Activated B cell treated with CpG ODN at 0.5 μM for 24 hours (primary cell): ENCODE measurements at places on chromosomes 7 and 10. TPM values are rescaled to one million over a fixed set of nuclear protein-coding genes. Genes with fewer than 3 reads are reported as not detected.

Gene CNNM1
- 0.02 TPM in 1 of 2 replicates, not detected in the other for total RNA-seq

Gene GOLGA7B
- total RNA-seq: 0.04 TPM in 1 of 2 replicates, not detected in the other

DNA sequence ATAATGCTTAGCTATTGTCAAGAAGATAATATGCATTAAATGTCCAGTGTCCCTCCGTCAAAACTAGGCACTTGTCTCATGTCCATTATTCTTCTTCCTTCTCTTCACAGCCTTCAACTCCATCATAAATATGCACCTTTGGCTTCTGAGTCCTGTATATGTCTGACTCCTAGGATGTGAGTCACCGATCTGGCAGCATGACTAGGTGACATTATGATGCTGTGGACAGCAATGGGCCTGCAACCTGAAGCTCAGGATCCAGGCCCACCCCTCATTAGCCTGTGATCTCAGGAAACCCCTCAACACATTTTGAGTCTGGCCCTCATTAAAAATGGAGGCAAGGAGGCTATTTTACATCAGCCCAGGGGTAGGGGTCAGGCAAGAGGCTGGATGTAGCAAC, 362.5 kb upstream of the ZMIZ1 start:
- DNase-seq: no peak

DNA sequence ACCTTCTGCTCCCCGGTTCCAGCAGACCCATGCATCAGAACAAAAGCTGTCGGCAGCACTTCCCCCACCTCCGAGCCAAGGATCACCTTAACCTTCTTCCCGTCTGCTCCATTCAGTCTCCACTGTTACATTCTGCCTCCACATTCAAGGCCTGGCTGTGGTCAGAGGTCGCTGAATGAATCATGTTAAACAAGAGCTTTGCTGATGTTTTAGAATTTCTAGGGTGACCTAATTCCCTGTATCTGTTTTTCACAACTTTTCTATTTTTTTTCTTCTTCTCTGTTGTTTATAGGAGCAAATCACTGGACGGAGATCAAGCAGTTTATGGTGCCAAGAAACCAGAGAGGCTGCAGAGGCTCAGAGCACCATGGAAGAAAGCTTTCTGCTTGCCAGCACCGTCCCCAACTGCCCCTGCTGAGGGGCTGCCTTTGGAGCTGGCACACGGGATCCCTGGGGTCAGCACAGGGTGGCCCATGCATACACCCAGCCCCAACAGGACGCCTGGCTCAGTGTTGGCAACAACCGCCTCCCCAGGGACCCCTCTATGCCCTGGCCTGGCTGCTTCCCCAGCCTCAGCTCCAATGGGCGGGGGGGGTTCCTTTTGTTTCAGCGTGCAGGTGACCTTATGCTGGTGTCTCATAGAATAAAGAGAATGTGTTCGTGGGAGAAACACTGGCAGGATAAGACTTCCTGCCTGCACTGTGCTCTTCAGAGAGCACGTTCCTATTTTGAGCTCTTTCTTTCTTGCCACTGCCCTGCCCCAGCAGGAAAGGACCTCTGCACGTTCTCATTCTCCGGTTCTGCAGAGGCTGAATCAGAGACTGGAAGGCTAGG, 182.7 kb upstream of the LYZL2 start:
- no peak for DNase-seq

DNA sequence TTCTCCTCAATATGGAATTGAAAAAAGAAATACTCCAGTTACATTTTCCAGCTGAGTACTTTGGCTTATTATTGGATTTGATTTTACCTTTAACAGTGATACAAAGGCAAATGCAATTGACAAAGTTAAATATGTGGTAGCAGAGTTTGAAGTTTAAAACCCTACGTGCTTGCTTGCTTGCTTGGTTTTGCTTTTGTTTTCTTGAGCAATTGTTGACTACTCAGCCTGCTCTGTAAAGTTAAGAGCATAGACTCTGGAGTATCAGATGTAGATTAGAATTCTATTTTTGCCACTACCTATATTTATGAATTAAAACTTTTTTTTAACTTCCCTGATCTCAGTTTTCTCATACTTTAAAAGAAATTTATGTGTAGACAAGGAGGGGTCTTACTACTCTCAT, 51.4 kb downstream of the PCDH15 start:
- no peak for DNase-seq

GRCh38 chr10:55024713-55025112, 223.7 kb upstream of the PCDH15 start:
- DNase-seq: no peak

Gene LFNG
- 87.4 and 95.8 TPM in 2 replicates for total RNA-seq

DNA sequence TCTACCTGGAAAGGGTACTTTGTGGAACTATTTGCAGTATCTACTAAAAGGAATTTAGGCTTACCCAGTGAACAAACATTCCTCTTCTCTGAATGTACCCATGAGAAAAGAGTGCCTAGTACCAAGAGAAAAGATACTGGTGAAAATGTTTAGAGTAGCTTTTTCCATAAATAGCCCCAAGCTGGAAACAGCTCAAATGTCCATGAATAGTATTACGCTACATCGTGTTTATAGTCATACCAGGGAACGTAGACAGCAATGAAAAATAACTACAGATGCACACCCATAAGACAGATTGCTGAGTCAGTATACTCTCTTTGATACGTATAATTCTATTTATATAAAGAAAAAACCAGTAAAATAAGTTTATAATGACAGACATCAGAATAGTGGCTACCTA, 285.9 kb downstream of the KLF6 start:
- no peak for DNase-seq

- DNase-seq: no peak
Observed at GRCh38 chr10:124157271-124157681, 63.9 kb upstream of the CHST15 start.

- no peak for DNase-seq
Observed at GRCh38 chr7:26675143-26675887, 189.1 kb downstream of the SKAP2 start.

DNA sequence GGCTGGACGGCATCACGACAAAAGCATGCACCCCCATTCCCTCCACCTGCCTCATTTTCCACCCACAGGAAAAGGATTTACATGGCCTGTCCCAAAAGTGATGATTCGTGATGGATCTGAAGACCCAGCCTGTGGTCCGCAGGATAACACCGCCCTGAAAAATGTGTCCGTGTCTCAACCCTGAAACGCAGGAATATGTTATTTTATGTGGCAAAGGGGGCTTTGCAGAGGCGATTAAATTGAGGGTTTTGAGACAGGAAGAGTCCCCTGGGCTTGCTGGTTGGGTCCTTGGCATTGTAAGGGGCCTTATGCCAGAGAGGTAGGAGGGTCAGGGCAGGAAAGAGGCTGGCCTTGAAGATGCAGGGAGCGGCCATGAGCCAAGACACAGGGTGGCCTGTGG, 80.2 kb upstream of the PPP2R2D start:
- no peak for DNase-seq

- no peak for DNase-seq
Observed at GRCh38 chr7:27172823-27173510, 1.2 kb downstream of the HOXA10 start.

DNA sequence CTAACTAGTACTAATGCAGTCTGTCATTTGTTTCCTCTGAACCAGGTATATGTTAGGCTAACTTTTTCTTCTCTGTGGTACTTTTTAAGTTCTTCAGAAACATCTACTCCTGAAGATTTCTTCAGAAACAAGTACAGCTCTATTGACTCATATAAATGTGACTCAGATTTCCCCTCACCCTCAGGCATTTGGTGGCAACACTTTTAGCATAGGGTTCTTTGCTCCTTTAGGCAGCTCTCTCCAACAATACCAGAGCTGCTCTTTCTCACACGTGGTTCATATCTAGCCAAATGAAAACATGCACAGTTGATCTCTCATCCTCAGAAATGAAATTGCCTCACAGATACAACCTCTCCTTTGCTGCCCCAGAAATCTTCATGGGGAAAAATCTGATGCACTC, 939.8 kb downstream of the SORCS1 start:
- no peak for DNase-seq

Gene ZNF804B
- total RNA-seq: not detected in 2 replicates

DNA sequence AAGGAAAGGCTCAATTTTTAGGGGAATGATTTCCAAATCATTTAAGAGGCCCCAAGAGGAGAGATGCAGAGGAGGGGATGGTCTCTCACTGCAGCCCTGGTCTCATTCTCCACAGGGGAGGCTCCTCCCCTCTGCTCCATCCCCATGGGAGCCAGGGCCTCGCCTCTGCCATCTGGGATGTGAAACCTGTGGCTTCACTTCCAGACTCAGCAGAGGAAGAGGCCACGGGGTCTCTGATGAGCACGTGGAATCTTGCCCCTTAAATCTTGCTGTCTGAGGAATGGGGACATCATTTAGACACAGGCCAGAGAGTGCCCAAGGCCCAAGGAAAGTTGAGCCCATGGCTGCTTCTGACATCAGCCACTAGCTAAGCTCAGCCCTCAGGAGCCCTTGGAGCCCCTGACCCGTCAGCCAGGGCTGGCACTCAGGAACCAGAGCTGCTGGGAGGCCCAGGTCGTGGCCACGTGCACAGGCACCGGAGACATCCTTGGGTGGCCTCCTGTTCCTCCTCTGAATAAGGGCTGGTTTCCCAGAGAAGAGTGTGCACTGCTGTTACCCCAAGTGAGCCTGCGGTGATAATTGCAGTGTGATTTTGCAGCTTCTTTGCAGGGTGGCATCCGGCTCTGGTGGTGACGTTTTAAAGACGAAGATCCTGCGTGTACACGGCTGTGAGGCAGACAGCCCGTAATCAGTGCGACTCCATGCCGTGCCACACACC, 50.5 kb downstream of the VIPR2 start:
- no peak for DNase-seq

Gene CTAGE4
- total RNA-seq: not detected in 2 replicates

GRCh38 chr7:141610671-141611070, 59.5 kb downstream of the AGK start:
- DNase-seq: no peak

Gene LRIT1
- total RNA-seq: not detected in 2 replicates

Gene WASL
- total RNA-seq: 5.5 and 6.9 TPM in 2 replicates

Gene FAM131B
- not detected in 2 replicates for total RNA-seq

DNA sequence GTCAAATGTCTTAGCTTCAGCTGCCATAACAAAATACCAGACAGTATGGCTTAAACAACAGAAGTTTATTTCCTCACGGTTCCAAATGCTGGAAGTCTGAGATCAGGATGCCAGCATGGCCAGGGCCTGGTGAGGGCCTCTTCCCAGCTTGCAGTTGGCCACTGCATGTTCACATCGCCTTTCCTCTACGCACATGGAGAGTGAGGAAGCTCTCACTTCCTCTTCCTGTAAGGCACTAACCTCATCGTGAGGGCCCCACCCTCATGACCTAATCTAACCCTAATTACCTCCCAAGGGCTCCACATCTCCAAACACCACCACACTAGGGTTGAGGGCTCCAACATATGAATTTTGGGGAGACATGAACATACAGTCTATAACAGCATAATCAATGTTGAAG, 14.4 kb downstream of the ZNF33B start:
- no peak for DNase-seq

DNA sequence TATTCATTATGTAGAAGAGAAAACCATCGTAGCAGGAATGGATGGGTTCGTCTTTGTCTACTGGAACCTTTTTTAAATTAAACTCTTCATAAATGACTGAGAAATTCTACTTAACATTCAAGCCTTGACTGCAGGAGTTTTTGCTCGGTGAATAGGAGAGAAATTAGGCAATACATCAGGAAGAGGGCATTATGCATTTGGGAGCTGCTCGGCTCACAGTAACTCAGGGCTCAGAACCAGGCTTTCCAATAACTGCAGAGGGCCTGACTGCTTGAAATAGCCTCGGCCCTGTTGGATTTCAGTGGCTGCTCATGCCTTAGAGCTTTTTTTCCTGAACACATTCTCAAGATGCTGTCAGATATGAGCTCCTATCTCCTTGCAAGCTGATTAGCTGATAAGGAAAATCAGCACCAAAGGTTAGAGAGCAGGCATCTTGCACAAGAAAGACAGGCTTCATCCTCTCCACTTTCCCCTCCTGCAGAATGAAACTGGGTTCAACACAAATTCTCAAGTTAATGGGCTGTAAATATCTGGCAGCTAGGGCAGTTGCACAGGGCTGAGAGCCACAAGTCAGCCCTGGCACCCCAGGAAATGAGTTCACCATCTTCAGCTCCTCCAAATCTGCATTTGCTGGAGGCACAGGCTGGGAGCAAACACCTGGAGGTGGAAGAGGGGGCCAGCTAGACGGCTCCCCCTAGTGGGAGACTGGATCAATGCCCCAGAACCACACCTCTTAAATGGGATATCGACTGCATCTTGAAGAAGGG, 24.3 kb downstream of the TECTB start:
- no peak for DNase-seq

- DNase-seq: no peak
Observed at GRCh38 chr10:56349611-56350010, 11.4 kb downstream of the ZWINT start.

DNA sequence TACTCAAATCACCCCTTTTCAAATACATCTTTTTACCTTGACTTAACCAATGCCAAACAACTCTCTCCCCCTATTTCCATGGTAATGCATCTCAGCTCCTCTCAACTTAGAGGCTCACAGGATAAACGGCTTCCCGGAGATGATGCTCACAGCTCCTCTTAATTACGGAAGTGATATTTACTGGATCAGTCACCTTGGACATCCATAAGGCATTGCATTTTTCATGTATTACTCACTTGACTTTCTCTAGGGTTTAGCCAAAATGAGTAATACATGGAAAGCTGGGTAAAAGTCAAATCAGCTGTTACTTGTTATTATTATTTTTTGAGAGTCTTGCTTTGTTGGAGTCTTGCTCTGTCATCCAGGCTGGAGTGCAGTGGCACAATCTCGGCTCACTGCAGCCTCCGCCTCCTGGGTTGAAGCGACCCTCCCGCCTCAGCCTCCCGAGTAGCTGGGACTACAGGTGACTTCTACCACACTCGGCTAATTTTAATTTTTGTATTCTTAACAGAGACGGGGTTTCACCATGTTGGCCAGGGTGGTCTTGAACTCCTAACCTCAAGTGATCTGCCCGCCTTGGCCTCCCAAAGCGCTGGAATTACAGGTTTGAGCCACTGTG, 73.3 kb upstream of the RHEB start:
- DNase-seq: no peak

Gene BAIAP2L1
- total RNA-seq: 8.1 and 10.4 TPM in 2 replicates

DNA sequence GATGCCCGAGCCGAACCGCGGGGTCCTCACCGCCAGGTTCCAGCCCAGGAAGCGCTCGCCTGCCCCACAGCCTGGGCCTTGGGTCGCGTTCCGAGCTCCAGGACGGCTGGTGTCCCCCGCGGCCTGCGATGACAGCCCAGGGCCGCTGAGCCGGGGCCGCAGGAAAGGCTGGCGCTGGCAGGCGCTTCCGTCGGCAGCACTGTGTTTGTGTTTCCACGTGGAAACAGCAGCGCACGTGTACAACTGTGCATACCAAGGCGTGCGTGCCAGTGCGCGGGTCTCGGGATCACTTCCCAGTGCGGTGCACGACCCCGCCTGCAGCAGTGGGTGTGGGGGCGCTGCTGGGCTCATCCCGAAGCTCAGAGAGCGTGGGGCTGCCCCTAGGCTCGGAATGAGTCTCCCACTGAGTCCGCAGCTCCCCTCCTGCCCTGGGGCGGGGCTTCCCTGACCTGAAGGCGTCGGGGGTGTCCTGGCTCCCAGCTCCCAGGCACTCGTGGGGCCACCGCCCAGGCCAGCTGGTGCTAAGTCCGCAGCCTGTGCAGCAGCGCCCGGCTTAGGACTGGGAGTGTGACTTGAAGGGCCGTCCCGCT, 17.2 kb downstream of the AP5Z1 start:
- DNase-seq: no peak

Gene SPDYE2B
- not detected in 2 replicates for total RNA-seq
